ENCODE measurements at places on chromosomes 6 and 20.

- no peak for DNase-seq
Measured at GRCh38 chr6:35036059-35036827, 104.9 kb downstream of the TCP11 start.

DNA sequence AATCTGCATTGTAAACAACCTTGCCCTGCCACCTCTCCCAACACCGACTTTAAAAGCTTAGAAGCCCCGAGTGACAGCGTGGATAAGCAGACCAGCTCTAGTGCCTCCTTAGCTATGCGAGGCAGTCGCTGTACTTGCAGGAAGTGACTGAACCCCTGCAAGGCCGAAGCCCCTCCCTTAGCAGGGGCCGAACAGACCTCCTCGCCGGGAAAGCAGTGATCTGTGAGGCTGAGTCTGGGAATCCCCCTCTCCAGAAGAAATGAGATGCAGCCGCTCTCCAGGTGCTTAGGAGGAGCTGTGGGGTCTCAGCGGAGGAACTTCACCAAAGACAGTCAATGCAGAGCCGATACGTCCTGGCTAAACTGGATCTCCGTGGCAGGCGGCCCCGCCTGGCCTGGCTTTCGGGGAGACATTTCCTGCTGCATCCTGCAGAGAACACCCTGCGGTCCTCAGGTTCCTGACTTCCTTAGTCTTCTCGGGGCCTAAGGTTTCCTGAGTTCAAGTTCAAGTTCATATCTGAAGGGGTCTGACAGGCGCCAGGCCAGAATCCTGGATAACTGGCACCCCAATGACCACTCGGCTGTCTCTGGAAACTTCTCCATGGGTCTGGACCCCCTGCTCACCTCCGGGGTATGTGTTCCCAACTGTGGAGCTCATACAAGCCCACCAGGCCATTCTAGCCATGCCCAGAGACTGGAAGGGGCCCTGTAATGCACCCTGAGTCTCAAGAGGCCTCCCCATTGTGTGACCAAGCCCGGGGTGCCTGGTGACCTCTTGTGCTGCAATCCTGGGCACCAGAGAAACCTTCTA lies 20.4 kb upstream of the FRMD1 start:
- DNase-seq: no peak

- DNase-seq: peak; percentile 52
Measured at GRCh38 chr20:20083807-20084206, 31.5 kb downstream of the CFAP61 start.

DNA sequence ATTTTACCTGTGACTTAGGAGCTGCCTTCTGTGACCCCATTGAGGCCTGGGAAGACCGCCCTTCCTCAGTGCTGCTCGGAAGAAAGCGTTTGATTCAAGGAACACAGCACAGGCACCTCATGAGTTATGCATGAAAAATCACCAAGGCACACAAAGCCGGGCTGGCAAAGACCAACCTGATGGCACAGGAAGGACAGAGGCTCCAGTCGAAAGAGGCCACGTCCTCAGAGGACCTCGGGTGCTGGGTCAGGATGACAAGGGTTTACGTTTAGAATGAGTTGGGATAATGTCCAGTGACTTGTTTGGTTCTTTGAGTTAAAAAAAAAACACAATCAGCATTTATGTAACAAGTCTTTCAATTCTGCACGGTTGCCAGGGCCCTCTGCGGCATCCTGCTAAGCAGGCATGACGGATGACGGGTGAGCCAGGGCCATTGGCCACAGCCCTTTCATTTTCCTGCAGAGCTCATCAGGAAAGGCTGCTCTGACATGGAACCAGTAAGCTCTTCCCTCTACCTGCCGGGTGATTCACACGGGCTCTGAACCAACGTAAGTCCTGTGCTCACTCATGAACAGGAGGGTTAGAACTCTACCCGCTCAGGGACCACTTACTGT lies 112.8 kb downstream of the DACT2 start:
- no peak for DNase-seq

DNA sequence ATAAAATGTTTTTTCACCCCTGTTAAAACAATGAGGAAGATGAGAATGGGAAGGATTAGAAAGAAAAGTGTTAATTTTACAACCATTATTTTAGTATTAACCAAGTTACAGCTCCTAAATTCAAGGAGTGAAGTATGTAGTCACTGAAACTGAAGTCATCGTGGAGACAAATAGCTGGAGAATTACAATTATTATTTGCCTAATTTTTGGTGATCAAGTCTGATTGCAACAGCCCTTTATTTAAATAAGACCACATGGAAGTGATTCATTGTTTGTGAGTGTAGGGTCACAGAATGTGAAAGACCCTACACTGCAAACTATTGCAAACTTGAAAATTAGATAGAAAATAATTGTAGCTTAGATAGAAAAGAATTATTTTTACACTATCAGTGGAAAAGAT lies 292.4 kb downstream of the CENPW start:
- DNase-seq: no peak

DNA sequence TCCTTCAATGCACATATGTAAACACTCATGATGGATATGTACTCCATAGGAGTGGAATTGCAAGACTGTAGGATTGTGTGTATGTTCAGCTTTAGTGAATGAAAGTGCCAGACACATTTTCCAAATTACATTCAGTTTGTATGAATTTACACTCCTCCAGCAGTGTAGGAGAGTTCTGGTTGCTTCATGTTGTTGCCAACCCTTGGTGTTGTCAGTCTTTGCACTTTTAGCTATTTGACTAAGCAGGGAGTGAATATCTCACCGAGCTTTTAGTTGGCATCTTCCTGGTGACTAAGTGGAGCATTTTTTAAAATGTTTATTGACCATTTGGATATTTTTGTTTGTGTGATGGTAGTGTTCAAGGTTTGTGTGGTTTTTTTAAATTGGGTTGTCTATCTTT lies 23.9 kb downstream of the NKX2-4 start:
- no peak for DNase-seq

DNA sequence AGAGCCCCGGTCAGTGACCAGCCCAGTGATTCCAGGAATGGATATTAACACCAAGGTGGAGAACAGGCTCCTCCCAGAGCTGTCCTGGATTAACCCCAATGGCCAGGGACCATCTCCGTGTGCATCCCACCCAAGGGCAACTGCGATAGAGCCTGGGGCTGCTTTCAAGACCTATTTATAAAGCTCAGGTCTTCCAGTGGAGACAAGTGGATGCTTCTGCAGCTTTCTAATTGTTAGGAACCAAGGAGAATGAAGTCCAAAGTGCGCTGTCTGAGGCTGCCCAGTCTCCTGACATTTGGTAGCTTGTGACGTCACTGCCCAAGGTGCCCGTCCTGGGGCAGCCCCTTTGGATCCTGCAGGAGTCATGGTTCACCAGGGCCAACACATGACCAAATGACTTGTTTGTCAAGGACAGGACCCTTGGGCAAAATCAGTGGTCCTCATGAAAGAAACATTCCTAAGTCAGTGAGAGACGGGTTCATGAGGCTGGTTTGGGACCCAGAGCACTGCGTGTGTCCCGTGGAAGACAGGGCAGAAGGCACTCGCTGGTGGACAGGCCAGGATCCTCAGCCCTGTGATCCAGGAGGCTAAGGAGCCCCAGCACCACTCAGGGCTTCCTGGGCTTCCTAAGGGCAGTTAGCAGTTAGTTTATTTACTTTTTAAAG lies 174.9 kb downstream of the ANKRD60 start:
- DNase-seq: no peak

- no peak for DNase-seq
Measured at GRCh38 chr6:168530653-168531071, 89.7 kb downstream of the SMOC2 start.

DNA sequence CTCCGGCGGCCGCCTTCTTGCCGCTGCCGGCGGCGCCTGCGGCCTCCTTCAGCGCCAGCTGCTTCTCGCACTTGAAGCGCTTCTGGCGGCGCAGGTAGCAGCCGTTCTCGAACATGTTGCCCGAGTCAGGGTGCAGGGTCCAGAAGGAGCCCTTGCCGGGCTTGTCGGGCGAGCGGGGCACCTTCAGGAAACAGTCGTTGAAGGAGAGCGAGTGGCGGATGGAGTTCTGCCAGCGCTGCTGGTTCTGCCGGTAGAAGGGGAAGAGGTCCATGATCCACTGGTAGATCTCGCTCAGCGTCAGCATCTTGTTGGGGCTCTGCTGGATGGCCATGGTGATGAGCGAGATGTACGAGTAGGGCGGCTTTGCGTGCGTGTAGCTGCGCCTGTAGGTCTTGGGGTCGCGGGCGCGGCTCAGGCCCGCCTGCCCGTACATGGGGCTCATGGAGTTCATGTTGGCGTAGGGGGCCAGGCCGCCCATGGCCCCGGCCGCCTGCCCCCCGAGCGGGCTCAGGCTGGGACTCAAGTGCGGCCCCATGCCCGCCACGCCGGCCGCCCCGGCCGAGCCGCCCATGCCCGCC lies 1.9 kb downstream of the FOXA2 start:
- DNase-seq: no peak

DNA sequence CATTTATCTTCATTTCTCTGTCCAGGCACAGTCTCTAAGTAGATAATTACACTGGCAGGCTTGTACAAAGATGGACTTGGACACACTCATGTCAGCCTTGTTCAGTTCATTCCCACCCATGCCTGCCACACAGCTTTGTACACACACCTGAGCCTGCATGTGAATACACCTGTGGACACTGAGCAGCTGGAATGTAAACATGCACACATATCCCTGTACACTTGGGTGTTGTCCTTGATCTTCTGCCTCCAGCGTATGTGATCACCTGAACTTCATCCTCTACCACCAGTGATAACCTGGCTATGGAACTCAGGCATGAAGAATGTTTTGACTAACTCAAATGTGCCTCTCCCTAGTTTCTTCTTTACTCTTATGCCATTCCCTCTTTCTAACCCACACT lies 190.6 kb downstream of the DHX35 start:
- DNase-seq: no peak

- no peak for DNase-seq
Measured at GRCh38 chr6:87590417-87590880, 514 bp downstream of the ORC3 start.

DNA sequence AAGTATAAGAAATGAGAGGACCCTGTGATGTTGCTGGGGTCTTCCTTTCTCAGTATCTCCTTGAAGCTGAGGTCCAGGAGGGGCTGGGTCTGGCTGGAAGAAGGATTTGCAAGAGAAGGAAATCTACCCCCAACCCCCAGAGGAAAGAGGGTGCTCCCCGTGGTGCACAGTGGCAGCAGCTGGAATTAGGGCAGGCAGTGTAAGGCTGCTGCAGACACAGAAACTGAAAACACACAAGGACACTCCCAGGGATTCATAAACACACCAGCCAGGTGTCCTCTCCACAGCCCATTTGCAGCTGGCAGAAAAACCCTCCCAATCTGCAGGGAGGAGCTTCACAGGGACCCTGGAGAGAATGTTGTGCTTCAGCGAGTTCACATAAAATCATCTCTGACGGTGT lies 297.2 kb downstream of the CDH26 start:
- no peak for DNase-seq

- DNase-seq: no peak
Measured at GRCh38 chr20:9280666-9281065, 211.8 kb downstream of the PLCB4 start.

GRCh38 chr20:52974179-52974594 lies 2.0 kb downstream of the TSHZ2 start:
- DNase-seq: no peak

- peak; percentile 22 for DNase-seq
Measured at GRCh38 chr6:81465859-81466258, 286.6 kb downstream of the TENT5A start.

DNA sequence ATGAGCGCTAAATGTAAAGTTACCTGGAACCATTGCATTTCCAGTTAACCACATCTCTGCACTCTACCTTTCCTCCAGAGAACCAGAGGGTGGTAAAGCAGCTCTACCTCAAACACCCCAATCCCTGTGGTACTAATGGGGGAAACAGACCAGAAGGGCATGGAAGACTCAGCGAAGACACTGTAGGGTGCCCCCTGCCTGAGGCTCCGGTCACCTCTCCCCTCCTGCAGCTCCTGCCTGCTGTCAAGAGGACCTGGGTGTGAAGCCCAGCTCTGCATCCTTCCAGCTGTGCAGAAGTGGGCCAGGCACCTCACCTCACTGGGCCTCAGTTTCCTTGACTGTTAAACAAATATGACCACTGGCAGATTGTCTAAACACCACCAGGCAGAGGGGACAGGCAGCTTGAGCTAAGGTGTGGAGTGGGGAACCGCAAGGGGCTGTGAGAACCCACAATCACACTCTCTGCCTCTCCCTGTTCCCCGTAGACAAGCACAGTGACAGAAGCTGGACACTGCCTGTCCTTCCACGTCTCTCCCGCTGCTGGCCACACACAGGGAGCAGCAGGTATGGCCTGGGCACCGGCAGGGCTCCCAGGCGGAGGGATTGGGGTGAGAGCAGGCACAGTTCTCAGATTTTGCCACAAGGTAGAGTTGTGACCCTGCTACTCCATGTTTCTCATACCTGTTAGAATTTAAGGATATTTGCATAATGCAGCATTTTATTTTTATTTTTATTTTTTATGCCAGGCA lies 9.1 kb upstream of the BPIFA2 start:
- DNase-seq: no peak

DNA sequence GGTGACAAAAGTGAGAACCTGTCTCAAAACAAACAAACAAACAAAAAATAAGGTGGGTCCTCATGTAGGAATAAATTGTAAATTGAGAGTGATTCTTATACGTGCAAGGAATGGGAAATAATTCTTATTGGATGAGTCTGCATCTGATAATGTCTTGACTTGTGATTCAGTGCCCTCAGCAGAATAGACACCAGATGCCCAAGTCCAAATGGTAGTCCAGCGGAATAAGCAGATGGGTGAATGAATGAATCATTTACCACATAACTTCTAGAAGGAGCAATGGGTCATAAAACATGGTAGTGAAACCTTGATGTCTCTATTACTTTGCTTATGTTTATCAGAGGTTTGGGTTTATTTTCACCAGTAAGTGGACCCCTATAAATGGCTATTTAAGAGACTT lies 747.7 kb downstream of the PHF3 start:
- DNase-seq: peak; percentile 4

DNA sequence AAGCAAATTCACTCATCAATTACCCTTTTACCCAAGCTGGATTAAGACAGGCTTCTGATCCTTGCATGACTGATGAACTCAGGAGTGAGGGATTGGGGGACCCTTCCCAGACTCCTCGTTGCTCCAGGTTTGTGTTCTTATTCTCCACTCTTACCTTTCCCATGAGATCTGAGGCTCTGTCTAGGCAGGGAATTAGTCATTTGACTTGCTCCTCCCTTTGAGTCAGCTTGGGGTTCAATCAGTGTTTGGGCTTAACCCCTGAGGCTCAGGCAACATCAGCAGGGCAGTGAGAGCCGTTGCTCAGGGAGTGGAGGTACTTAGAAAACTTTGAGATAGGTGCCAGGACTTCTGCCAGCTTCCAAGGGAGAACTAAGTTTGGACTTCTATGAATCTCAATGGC lies 20.7 kb upstream of the TOX2 start:
- peak; percentile 22 for DNase-seq
